ENCODE measurements at places on chromosomes 4 and X. TPM values are rescaled to one million over a fixed set of nuclear protein-coding genes. Genes with fewer than 3 reads are reported as not detected.
A peak's percentile ranks its signal among the peaks of the same experiment; 100 is the strongest.

DNA sequence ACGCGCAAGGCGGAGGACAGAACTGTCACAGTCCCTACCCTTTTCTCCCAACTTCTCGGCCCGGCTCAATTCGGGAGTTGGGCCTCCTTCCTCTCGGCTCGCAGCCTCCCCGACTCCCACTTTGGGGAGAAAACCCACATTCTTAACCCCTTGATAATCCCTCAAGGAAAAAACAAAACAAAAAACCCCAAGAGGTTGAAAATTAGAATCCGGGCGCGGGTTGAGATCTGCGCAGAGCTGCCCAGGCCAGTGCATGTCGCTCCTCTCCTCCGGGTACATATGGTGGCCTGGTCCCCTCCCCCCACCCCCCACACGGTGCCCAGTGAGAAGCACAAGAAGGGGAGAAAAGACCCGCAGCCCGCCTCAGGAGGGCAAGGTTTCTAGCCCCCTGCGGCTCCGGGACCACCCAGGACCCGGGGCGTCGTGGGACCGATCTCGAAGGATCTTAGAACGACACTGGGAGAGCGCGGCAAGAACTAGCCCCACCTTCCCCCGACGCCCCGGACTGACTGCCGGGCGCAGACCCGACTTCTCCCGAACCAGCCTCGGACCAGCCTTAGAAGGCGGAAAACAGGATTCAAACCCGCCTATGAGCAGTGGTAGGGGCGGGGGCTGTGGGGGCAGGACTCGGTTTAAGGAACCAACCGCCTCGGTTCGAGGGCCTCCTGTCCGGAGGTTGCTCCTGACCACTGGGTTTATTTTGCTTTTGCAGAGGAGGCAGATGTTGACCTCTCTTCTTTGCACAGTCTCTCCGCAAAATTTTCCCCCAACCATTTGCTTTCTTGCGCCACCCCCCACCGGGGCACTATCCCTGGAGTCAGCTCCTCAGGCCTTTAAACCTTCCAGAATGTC is 2.5 kb upstream of the PDGFRA start:
- DNase-seq = no peak

DNA sequence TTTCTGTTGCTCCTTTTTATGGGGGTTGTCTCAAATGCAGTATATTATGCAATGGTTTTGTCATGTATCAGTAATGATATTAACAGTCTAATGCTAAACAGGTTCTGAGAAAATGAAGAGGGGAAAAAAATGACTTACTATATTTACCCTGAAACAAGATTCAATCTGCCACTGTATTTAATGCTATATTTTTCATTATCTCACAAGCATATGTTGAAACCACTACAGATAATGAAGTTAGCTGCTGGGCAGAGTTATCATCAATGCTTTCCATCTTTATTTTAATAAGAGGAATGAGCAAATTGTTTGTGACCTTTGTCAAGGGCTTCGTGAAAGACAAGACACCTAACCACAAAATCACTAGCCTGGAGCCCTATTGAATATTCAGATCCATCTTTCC is 32.6 kb upstream of the NAA11 start:
- no peak for DNase-seq

DNA sequence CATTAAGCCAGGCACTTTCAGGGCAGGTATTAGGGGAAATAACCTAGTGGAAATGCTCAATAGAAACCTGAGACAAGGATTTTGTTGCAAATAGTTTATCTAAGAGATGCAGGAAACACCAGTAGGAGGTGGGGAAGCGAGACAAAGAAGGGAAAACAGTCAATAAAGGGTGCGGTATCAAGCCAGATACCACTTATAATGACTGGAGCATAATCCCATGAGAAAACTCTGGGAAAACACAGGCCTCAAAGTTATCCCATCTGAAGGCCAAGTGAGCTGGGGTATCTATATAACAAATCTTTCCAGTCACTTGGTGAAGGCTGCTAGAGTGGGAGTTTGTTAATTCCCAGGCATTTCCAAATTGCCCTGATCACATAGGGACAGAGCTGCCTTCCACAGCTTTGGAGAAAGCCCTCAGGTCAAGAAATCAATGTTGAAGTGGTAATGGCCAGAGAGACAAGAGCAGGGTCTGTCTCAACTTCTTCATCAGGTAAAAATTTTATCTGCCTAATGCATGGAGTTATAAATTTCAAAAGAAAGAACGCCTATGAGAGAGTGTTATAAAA is 9.8 kb upstream of the HMGB2 start:
- no peak for DNase-seq

- no peak for DNase-seq
Observed at GRCh38 chr4:187208651-187209050, 485.0 kb upstream of the FAT1 start.

DNA sequence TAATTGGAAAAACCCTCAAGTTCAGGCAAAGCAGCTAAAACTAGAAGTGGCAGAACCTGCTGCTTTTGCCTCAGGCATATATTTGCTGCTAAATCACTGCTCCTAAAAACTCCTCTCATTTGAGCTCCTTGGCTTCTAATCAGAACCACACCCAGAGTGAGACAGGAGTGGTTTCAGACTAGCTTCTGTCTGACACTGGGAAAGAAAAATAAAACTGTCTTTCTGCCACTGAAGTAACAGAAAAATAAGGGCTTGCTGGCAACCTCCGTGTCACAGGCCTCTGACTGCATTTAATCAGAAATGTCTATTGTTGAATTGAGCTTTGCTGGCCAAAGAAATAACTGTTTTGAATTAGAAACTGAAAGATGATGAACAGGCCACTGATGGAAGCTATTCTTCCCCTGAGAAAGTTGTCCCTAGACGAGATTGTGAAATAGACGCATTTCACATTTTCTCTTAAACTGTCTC is 52.1 kb upstream of the RAP2C start:
- DNase-seq = no peak

DNA sequence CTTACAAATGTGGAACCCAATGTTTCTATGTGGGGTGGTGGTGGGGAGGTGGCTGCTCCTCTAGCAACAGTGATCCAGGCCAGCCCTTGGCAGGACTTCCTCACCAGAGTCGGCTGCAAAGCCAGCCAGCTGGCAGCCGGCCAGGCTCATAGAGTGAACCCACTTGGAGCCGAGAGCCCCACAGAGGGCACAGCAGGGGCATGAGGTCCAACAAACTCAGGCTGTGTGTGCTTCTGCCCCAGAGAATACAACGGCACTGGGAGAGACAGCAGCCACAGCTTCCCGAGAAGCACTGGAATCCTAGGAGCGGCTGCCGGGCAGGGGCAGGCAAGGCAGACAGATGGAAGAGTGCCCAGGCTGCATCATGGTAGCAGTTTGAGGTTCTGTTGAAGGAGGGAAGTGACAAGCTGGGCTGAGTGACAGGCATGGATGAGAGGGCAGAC is 23.5 kb upstream of the SOWAHD start:
- DNase-seq = no peak

DNA sequence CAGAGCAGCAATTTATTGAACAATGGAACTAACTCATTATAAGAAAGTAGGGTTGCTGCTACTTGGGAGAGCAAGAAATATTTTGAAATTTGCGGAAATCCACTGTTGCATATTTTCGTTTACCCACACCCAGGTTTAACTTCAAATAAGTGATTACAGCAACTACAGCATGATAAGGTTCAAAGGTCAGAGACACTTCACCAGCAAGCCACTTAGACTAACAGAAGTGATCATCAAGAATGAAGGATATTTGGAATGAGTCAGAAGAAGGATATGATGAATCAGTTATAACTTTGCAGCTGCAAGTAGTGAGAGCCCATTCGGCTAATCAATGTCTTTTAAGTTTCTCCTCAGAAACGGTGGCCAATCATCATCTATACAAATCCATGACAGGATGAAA is 199.3 kb downstream of the TMA16 start:
- DNase-seq = no peak

- DNase-seq = no peak
Observed at GRCh38 chr4:73450398-73451004, 14.5 kb downstream of the AFP start.

DNA sequence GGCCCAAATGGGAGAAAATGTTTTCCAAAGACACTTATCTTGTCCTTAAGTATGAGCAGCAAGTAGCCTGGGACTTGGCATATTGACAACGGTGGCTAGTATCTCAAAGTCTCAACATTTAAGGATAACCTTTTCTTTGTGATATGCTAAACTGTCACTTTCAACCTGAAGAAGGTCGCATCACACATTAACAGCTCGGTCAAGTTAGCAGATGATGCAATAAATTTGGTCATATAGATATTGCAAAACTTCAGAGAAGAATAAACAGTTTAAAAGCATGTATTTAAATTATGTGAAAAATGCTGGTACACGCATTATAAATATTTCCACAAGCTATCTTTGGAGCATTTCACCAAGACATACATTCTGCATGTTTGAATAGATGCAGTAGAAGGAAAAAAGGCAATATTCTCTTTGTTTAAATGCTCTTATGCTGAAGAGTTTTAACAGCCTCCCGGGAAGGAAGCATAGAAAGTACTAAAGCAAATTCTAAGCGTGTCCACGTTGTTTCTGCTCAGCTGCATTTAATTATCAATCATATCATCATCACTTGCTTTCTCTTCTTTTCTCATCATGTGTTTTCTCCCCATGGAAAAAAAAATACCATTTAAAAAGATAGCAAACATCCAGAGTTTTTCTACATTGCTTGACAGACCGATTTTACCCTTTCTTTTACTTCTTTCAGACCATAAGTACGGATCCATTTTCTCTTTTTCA is 24.2 kb downstream of the ARHGAP6 start:
- no peak for DNase-seq

DNA sequence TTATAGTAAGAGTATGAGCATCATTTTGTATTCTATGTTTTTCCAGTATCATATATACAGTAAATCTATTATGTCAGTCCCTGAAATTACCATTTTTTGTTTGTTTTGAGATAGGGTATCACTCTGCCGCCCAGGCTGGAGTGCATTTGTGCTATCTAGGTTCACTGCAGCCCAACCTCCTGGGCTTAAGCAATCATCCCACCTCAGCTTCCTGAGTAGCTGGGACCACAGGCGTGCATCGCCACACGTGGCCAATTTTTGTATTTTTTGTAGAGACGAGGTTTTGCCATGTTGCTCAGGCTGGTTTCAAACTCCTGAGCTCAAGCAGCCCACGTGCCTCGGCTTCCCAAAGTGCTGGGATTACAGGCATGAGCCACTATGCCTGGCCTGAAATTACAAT is 85.6 kb downstream of the ZNF330 start:
- no peak for DNase-seq

DNA sequence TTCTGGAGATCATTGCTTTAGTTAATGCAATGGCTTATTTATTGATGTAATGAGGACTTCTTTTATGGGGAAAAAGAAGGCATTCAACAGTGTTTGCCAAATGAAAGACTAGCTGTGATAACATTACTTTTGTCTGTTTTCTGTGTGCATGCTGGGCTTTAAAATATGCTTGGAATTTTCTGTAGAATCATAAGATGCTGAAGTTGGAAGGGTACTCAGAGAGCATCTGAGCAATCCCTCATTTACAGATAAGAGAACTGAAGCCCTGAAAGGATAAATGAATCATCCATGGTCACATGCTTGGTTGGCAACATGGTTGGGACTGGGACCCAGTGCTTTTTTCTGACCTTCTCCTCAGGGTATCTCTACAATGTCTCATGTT is 31.4 kb upstream of the PITX2 start:
- DNase-seq = no peak

GRCh38 chr4:64158648-64159326 is 250.5 kb downstream of the TECRL start:
- DNase-seq = peak; percentile 27

- no peak for DNase-seq
Observed at GRCh38 chr4:851701-852430, 25.9 kb upstream of the CPLX1 start.

- DNase-seq = no peak
Observed at GRCh38 chr4:108094923-108095482, 73.7 kb downstream of the LEF1 start.

DNA sequence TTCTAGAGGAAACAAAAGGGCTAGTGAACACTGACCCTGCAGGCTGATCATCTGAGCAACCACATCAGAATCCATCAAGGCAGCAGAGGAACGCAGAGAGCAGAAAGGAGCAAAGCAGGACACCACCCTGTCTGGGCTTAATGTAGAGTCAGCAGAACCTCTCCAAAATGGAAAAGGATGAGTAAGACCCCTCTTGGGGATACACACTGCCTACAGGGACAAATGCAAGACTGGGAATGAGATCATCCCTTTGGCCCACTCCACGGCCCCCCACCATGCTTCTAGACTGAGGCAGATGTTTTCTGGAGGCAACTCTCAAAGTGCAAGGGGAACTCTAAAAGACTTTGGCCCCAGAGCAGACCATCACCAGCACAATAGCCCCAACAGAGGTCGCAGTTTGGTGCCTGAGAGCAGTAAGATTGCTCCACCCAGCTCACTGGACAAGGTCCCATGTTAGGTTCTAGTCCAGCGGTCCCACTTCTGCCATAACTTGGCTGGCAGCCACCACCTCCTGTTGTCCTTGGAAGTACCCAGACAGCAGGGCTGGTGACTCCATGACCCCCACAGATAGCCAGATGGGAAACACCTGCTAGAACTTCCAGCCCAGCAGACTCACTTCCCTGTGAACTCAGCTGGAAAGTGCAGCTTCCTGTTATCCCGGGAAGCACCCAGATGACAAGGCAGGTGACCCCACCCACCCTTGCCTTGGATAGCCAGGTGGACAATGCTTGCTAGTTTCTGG is 372.7 kb downstream of the INPP4B start:
- DNase-seq = no peak

GRCh38 chr4:86272669-86273068 is 87.2 kb downstream of the MAPK10 start:
- DNase-seq = no peak

DNA sequence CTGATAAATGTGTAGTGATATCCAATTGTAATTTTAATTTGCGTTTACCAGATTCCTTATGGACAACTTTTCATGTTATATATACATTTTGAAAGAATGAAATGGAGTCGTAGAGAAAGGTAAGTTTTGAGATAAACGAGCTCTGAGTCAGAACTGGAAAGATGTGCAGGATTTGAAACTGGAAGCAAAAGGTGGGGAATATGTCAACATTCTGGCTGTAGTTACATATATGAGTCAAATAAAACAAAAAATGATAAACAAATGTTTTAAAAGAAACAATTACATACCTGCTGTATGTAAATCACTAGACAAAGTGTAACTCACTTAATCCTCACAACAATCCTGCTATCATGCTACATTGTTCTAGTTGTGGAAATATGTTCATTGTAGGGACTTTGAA is 84.0 kb downstream of the LPAR4 start:
- DNase-seq = no peak

LANCL3 gene
- 0.11 TPM for polyA plus RNA-seq

CT45A2 gene
- not detected for polyA plus RNA-seq

LINC00632 gene
- polyA plus RNA-seq = 17.2 TPM

MEPE gene
- polyA plus RNA-seq = not detected

SPACA5 gene
- not detected for polyA plus RNA-seq

TMEM255A gene
- 0.41 TPM for polyA plus RNA-seq

ARHGAP6 gene
- 13.7 TPM for polyA plus RNA-seq

NXT2 gene
- polyA plus RNA-seq = 21.4 TPM

WAS gene
- polyA plus RNA-seq = 3.0 TPM

SLC39A8 gene
- polyA plus RNA-seq = 20.9 TPM

NRK gene
- 15.1 TPM for polyA plus RNA-seq

All from right renal cortex interstitium (tissue), 3 donors.